ENCODE measurements at places on chromosomes 5 and 9. TPM values are rescaled to one million over a fixed set of nuclear protein-coding genes. Genes with fewer than 3 reads are reported as not detected.

Gene SCGB3A1
- total RNA-seq, result not detected

Gene CDC20B
- not detected for total RNA-seq

Gene COL27A1
- 12.0 TPM for total RNA-seq

Gene ACOT12
- not detected for total RNA-seq

Gene TTF1
- total RNA-seq, result 14.5 TPM

Measured in HCT116 (cell line).